ENCODE measurements at places on chromosomes 5 and 9.

DNA sequence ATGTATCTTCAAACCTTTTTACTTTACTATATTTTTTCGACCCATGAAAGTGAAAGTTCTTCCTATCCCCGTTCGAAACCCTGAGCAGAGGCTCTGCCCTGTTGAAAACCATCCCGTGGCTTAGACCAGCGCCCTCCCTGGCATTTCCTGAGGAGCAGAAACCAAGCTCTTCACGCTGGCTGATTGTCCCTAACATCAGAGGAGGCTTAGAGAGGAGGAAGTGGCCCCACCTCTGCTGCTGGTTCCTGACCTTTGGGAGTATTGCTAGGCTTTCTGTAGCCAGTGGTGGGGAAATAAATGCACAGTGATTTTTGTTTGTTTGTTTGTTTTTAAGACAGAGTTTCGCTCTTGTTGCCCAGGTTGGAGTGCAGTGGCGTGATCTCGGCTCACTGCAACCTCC lies 4.2 kb upstream of the PTGES start:
- DNase-seq, result no peak

GRCh38 chr5:25694801-25695200 lies 1050.0 kb upstream of the CDH10 start:
- no peak for DNase-seq

DNA sequence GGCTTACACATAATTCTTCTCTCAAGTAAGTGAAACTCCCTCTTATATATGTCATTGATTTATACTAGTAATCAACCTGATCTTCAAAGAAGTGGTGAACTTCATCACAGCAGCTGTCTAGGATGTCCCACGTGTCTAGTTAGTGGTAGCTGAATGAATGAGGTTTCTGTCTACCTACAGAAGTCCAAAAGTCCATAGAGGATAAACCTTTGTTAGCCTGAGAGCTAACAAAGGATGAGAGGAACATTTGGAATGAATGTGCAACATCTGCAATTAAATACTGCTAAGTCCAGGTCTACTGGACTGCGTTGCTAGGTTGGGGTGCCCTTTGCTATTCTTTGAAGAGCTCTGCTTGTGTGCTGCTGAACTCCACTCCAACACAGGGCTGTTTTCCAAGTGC lies 213.8 kb upstream of the DAP start:
- no peak for DNase-seq

- DNase-seq, result no peak
These were observed 35.1 kb downstream of the DENND1A start for GRCh38 chr9:123894822-123895221.

DNA sequence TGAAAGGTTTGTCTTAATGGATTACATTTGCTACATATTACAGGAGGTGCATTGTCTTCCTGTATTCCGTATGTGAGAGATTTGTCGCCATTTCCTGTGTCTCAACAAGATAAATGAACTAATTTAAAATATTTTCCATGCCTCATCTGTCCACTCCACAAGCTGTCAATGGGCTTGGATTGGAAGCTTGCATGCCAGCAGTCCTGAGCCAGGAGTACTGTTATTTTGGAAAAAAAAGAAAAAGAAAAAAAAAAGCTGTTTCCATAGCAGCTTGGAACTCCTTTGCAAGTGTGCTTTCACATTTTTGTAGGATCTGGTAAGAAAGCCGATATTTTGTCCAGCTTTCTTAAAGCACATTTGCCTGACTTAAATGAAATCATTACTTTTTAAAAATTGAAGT lies 330.8 kb downstream of the KDM4C start:
- no peak for DNase-seq

- no peak for DNase-seq
These were observed 543.2 kb upstream of the CDH6 start for GRCh38 chr5:30650311-30650710.

- no peak for DNase-seq
These were observed 54.8 kb downstream of the FAM81B start for GRCh38 chr5:95445995-95446394.

DNA sequence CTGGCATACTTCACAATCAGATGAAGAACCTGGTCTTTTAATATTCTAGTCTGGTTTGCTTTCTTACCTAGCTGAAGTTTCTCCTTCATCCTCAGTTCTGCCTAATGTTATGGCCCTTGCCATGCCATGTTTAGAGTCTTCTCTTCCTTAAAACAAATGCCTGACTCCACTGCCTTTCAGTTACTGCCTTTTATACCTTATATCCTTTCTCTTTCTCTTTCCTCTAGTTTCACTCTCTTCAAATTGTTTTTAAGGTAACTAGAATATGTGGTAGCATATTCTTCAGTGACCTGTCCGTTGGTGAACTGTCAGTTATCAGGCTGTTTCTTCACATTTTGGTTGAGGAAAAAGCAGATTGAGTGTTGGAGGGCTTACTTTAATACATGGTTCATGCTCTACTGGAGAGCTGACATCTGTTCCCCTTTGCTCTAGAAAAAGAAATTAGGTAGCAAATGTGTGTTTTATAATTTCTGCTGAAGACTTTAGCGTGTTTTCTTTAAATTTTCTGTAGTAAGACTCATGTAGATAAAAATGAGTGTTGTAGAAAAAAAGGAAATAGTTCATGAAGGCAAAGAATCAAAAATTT lies 103.8 kb downstream of the DMXL1 start:
- DNase-seq, result no peak

All from Jurkat, Clone E6-1 (cell line).